Activated T-cell treated with anti-CD3 and anti-CD28 coated beads for 4 hours (primary cell): ENCODE measurements at places on chromosomes 1 and 21.

DNA sequence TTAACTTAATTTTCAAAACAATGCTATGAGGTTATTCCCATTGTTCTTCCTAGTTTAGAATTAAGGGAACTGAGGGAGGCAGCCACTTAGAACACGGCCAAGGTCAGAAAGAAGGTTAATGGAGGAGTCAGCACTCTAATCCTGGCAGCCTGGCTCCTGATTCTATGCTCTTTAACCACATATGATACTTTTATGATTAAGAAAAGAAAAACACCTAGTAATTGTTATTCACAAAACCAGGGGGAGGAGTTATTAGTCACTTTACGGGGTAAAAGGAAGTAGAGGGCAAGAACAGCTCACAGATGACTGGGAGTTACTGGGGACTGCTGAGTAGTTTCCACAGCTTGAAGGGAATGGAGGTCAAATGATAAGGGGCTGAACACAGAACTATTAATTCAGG is 38.6 kb downstream of the GADD45A start:
- no peak for DNase-seq

- no peak for DNase-seq
Observed at GRCh38 chr21:31107871-31108270, 69.6 kb upstream of the KRTAP19-8 start.

GRCh38 chr1:30388386-30388785 is 335.0 kb downstream of the MATN1 start:
- DNase-seq, result no peak

- DNase-seq, result no peak
Observed at GRCh38 chr1:221630236-221630635, 111.7 kb downstream of the DUSP10 start.

DNA sequence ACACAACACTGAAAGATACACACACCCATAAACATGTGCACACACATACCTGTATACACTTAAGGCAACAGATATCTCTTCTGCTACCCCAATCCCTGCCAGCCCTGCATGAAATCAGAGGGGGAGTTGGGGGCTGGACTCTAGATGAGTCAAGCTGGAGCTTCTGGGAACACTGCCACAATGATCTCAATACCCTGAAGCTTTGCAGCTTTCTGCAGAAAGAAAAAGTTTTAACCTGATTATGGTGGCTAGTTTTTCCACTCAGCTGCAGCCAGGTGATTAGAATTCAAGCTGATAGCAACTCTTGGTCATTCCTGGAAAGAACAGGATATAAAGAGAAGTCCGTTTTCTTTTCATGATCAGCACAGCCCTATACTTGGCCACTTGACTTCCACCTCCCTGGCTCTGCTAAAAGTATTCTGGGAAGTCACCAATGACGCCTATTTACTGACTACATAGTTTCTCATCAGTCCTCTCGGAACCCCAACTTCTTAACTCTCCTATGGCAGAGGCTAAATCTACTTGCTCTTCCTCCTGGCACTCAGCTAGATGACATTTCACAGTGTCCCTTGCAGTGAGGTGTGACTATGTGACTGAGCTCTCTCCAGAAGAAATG is 20.7 kb upstream of the DNASE2B start:
- DNase-seq, result no peak

DNA sequence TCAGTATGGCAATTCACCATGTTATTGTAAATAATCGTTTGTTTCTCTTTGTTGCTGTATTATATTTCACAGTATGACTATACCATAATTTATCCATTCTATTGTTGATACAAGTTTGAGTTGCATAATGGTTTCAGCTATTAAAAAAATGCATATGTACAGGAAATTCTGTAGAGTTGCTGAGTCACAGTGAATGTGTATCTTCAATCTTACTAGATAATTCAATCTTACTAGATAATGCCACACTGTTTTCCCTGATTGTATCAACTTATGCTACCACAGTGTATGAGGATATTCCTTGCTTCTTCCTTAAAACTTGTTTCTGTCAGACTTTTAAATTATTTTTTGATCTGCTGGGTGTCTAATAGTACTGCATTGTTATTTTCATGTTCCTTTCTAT is 3.5 kb upstream of the COA6 start:
- no peak for DNase-seq

DNA sequence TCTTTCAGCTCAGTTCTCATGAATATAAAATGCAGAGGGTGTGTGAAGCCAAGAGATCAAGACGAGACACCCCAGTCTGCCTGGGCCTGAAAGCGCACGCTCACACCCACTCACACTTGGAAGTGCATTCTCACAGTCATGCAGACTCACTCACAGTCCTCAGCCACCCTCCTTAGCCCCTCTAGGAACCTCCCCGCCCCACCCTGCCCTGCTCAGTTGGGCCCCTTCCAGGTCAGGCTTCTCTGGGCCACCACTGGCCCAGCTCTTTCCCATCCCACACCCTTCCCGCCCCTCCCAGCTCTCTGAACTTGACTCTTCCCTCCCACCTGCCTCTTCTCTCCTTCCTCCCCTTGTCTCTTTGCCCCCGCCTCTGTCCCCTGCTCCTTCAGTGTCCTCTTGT is 93.8 kb downstream of the EPHB2 start:
- no peak for DNase-seq

GRCh38 chr21:31659286-31659535 is 282 bp upstream of the SOD1 start:
- DNase-seq, result no peak

GRCh38 chr1:169024255-169024654 is 82.2 kb upstream of the ATP1B1 start:
- DNase-seq, result no peak

GRCh38 chr1:118949315-118949714 is 38.8 kb downstream of the TBX15 start:
- DNase-seq, result no peak

- DNase-seq, result no peak
Observed at GRCh38 chr1:207972337-207972736, 61.4 kb upstream of the CD34 start.

DNA sequence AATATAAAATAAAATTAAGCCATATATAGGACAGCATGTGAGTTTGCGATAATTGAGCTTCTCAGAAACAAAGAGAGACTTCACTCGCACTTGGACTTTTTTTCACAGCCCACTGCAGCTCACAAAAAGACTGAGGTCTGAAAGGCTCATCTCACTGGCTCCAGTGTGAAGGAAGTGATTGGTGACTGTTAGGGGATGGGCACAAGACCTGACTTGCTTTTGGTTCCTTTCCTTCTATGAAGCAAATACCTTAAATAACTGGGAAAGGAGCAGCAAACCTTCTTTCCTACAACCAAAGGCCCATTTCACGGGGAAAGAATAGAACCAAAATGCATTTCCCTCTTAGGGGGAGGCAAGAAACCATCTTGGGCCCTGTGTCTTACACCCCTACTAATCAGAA is 13.1 kb upstream of the TTLL7 start:
- no peak for DNase-seq

- no peak for DNase-seq
Observed at GRCh38 chr1:167202049-167202448, 18.6 kb upstream of the POU2F1 start.

DNA sequence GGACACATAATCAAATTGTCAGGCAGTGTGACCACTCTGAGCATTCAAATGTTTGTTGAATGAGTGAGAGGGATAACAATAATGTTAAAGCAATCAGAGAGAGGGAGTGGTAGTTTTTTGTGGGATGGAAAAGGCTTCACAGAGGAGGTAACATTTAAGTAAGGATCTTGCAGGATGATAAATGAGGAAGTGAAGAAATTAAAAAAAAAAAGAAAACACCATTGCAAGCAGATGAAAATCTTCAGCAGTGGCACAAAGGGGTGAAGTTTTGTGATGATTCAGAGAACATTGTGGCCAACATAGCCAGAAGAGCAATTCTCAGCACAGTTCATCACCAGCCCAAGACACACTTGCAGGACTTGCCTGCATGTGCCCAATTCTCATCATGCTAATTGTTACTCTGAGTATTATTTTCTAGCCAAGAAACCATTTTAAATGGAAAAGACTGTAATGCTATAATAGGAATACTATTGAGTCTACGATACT is 35.0 kb downstream of the OVGP1 start:
- DNase-seq, result no peak

DNA sequence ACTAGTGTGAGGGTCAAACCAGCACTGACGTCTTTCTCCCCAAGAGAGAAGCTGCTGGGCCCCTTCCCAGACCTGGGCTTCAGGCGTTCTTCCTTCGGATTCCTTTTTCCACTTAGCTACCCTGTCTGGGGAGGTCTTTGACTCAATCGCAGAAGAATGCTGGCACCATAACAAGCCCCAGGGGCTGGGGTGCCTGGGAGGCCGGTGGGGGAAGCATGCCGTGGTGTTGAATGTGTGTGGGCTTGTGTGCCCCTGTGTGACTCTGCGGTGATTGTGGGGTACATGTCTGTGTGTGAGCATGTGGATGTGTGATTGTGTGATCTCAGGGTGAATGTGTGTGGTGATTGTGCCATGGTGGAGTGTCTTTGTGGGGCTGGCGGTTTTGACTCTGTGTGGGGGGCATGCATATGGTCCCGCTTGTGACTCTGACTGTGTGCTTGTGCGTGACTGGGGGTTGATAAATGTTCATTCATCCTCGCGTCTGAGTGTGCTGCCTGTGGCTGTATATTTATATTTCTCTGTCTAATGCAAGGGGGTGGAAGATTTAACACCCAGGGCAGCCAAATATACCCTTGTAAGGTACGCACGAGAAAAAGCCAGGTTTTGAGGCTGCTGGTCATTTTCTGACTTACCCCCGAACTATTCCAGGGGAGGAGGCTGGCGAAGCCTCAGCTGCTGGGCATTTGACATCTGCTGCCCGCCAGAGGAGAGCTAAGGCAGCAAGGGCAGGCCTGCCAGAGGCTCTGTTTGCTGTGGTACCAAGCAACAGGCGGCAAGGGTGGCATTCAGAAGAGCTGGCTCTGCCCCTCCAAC is 1.1 kb upstream of the SYNC start:
- no peak for DNase-seq

GRCh38 chr1:64743954-64744491 is 852 bp upstream of the RAVER2 start:
- no peak for DNase-seq

DNA sequence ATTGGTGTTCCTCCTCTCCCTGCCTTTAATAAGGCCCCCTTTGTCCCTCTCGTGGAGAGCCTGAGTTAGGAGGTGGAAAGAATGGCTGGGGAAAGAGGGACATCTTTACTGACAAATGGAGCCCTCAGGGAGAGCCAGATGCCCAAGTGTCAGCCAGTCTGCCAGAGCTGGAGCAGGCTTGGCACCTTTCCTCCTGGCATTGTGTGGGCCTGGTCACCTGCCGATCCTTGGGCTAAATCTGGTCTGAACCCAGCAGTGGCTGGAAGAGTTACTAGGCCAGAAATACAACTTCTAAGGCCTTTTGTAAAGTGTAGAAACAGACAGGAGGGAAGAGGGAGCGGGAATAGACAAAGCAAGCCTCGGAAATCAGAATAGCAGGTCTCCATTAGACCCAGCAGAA is 24.9 kb downstream of the VANGL1 start:
- no peak for DNase-seq

DNA sequence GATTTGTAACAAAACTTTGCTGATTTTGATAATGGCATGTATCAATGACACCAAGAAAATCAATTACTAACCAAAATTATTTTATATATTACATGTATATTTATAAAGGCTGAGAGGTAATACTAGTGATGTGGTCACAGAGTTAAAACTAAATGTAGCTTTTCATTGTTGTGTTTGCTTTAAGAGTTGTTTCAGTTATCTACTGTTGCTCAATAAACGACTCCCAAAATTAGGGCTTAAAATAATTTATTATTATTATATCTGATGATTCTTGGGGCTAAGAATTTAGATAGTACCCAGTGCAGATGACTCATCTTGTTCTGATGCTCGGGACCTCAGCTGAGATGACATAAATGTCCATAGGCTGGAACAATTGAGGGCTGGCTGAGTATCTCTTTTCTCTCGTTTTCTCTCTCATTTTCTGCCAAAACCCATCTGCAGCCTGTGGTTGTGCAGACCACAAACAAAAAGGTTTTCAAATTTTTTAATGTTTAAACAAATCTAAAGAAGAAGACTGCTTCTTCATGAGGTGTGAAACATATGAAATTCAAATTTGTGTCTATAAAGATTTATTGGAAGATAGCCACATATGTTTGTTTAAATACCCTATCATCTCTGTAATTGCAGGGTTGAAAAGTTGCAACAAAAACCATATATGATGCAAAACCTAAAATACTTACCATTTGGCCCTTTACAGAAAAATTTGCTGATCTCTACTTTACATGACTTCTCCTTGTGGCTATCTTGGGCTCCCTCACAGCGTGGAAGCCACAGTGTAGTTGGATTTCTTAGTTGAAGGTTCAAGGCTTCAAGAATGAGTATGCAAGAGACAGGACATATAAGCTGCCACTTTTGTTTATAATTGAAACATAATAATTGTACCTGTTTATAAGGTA is 14.8 kb upstream of the PTPRC start:
- no peak for DNase-seq

- no peak for DNase-seq
Observed at GRCh38 chr1:212792396-212792908, 758 bp downstream of the TATDN3 start.

GRCh38 chr1:202249436-202249835 is 55.8 kb downstream of the LGR6 start:
- no peak for DNase-seq

- DNase-seq, result no peak
Observed at GRCh38 chr1:191026828-191027227, 549.2 kb upstream of the BRINP3 start.

DNA sequence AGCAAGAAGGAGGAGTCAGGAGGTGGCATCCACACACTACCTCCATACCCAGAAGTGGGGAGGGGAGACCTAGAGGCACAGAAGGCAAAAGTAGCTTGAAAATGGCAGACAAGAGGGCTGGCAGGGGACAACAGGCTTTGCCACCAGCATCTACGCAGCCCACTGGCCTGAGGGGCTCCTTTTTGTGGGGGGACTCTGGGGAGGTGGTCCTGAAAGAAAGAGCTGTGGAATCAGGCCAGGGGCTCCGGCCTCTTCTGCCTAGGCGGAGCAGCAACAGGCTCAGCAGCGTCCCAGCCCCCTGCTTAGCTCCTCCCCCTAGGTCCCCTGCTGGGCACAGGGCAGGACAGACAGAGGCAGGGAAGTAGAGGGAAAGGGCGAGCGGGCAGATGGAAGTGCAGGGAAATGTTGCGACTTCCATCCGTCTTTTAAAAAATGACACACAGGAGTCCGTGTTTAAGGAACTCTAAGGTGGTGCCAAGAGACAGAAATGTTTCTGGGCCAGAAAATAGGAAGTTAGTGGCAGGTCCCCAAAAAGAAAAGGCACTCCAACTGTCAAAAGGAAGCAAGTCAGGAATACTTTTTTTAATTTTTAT is 10.0 kb upstream of the LEFTY2 start:
- no peak for DNase-seq

DNA sequence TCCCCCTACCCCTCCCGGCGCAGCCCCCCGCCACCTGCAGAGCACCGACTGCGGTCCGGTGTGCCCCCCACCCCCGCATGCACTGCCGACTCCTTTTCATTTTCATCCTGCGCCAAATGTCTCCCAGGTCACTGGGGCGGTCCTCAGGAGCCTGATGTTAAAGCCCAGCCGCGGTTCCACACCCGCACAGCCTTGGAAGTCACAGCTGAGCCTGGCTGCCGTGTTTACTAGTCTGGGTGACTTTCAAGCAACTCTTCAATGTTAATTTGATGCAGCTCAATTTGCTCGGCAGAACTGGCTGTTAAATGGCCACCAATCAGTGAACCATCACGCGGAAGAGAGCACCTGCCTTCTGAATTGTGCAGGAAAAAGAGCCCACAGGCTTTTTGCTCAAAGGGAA is 27.2 kb downstream of the THAP3 start:
- no peak for DNase-seq

- no peak for DNase-seq
Observed at GRCh38 chr21:35924714-35925301, 135.5 kb downstream of the SETD4 start.
